ENCODE measurements at places on chromosomes 3 and 15.
A peak's percentile ranks its signal among the peaks of the same experiment; 100 is the strongest.

GRCh38 chr15:83869341-83869740, 215.4 kb downstream of the ADAMTSL3 start:
- DNase-seq, result no peak

DNA sequence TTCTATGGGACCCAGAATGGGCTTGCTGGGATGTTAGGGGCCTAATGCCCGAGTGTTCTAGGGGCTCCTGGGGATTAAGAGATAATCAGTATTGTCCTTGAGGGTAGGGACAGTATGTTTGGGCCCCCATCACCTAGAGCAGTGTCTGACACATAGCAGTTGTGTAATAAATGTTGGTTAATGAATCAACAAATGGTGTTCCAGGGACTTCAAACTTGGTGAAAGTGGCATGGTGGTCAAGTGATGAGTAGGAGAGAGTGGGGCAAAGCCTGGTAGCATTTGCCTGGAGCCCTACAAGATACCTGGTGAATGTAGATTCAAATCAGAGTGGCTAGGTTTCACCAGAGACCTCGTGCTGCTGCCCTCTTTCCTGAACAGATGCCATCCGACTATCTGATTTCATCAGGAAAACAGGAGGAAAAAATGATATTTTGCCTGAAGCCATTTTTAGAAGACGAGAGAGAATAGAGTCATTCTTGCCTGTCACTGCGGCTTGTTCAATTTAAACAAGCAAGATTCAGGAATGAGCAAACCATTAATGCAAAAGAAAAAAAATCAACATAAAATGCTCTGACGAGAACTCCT, 117.3 kb downstream of the RPL22L1 start:
- DNase-seq, result no peak

- no peak for DNase-seq
These were observed 42.9 kb downstream of the FGD5 start for GRCh38 chr3:14861446-14862302.

DNA sequence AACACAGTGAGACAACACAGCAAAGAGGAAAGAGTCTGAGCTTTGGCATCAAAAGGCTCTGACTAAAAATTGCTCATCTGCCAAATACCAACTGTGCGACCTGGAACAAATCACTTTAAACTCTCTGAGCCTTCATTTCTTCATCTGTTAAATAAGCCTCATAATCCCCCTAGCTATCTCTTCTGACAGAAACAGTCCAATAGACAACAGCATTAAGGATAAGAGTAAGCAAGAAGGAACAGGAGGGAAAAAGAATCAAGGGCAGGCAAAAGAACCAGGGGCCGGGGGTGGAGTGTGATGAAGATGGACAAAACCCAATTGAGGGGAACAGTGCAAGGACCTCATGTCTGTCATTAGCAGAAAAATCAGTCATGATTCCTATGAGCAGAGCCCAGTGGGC, 79.4 kb upstream of the SETMAR start:
- DNase-seq, result no peak

- no peak for DNase-seq
These were observed 16.5 kb downstream of the THSD4 start for GRCh38 chr15:71131601-71132362.

DNA sequence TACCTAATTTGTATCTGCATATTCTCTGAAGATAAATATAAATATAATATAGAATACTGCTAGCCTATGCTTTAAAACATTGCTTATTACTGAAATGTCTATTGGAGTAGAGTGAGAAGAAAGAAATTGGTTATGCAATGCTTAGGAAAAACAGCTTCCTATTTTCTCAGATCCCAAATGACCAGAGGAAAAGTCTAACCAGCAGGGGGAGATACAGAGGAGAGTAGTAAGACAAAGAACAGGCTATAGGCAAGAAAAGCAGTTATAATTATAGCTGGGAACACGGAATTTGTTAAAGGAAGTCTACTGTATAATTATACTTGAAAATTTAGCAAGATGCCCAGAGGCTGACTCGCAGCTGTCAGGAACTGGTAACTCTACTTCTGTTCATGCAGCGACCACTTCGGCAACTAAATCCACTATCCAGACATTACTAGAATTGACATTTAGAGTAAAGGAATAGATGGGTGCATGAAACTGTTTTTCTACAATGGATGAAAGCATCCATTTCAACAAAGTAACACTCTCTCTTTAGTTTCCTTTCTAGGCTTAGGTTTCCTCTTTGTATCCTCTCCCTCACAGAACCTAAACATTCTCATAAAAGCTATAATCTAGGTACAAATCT, 97.2 kb downstream of the TBC1D5 start:
- DNase-seq, result peak; percentile 10

GRCh38 chr3:120798346-120798745, 55.8 kb downstream of the GTF2E1 start:
- DNase-seq, result no peak

- DNase-seq, result no peak
These were observed 55.5 kb downstream of the SMAD6 start for GRCh38 chr15:66757521-66757920.

DNA sequence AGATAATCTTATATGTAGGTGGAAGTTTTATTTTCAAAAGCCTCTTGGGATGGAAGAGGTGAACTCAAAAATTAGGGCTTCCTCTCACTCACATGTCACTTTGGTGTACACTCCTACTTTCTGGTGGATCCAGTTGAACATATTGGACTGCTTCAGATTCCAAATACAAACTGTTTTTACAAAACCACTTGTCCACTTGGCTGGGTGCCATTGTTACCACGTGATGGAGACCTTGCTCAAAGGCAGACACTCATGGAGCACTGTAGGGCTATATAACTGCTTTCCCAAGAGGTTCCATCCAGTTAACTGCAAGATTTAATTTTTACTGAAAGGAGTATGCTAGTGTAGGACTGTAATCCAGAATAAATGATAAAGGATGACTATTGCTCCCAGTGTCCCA, 307.0 kb downstream of the EPHA6 start:
- DNase-seq, result no peak

GRCh38 chr3:71930056-71930991, 145.4 kb upstream of the PROK2 start:
- DNase-seq, result peak; percentile 11

DNA sequence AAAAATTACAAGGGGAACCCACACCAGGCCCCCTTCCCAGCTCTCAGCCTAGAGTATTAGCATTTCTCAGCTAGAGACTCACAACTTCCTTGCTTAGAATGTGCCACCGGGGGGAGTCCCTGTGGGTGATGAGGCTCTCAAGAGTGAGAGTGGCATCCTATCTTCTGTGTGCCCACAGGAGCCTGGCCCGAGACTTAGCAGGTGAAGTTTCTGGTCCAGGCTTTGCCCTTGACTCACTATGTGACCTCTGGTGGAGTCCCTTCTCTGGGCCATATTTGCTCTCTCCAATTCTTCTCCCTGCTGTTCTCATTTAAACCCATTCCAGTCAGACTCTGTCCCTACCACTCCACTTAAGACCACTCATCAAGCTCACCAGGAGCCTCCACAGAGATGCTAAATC, 18.1 kb downstream of the CLK3 start:
- no peak for DNase-seq

GRCh38 chr15:51621936-51622603, 501 bp downstream of the DMXL2 start:
- DNase-seq, result peak; percentile 63

DNA sequence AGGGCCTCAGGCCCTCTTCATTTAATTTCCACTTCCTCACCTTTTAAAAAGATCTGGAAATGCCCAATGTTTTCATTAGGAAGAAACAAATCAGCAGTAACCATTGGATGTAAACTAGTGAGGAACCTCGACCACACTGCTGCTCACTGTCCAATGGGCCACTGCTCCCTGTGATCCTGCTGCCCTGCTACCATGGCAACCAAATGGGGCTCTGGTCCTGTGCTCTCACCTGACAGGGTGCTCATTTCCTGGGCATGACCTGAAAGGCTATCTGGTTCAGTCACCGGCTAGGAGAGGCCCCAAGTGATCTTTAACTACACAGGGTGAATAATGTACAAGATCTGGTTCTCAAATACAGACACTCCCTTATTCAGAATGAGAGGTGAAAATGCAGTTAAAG, 54.6 kb downstream of the ARHGEF3 start:
- no peak for DNase-seq

DNA sequence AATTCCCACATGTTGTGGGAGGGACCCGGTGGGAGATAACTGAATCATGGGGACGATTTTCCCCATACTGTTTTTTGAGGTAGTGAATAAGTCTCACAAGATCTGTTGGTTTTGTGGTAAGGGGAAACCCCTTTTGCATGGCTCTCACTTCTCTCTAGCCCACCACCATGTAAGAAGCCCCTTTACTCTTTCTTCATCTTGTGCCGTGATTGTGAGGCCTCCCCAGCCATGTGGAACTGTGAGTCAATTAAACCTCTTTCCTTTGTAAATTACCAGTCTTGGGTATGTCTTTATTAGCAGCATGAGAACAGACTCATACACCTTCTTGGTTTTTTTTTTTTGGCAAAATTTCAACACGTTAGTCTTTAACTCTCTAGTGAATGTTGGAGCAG, 18.1 kb downstream of the ARL8B start:
- no peak for DNase-seq

DNA sequence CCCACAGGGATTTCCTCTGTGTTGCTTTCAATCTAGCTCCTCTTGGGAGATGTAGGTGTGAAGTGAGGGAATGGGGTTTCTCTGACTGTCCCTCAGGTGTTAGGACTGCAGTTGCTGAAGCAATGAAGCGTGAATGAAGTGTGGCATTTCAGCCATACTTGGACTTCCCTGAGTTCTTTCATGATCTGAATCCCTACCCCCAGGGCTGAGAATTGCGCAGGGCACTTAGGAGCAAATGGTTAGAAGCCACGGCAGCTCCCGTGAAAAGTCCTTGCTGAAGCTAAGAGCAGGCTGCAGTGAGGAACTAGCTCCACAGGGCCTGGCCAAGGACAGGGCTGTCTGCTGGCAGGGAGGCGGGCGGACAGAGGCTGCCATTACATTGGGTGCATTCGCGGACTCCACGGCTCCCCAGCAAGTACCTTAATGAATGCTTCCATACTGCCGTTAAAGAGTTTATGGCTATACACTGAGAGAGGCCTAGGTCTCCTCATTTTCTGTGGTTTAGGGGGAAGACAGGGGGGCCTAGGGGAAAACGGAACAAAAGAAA, 69.0 kb upstream of the RAD18 start:
- DNase-seq, result no peak

GRCh38 chr3:137765310-137766033, 1.4 kb downstream of the SOX14 start:
- DNase-seq, result peak; percentile 2

DNA sequence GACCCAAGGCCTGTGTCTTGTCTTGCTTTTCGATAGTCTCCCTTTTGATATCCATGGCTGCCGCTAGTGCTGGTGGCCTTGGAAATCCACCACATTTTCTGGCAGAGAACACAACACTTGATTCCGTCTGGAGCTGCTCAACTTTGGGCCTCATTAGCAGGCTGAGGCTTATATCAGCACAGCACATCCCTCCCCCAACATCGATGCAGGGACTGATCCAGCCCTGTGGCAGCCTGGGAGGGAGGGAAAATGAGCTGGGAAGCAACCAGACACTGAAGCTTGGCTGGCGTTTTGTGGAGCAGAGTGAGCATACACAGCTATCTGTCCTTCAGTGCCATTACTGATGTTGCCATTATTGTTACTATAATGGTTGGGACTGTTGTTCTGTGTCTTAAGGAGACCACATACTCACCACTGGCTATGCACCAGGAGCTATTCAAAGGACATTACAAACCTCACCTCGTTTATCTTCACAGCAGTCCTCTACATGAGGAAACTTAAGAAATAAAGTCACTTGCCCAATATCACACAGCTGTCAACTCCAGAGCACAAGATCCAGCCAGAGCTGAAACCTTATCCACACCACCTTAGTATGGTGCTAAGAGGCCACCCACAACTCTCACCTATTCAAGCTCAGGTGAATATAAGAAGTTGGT, 102.9 kb downstream of the SUCLG2 start:
- DNase-seq, result no peak

- DNase-seq, result no peak
These were observed 3.4 kb downstream of the ANKRD28 start for GRCh38 chr3:15794303-15794771.

GRCh38 chr3:65385805-65386204, 652.9 kb downstream of the MAGI1 start:
- no peak for DNase-seq
